ENCODE measurements at places on chromosomes 12 and 14.

GRCh38 chr12:120474616-120474960, 5.0 kb upstream of the SRSF9 start:
- H3K4me1 ChIP-seq, result peaks cover 40% of the 10 kb centered on the region
- DNase-seq, result no peak
- H3K36me3 ChIP-seq, result peaks cover 11% of the 10 kb centered on the region
- H3K27ac ChIP-seq, result no peak overlapping the region
- H3K27me3 ChIP-seq, result no peaks in the 10 kb centered on the region
- H3K4me3 ChIP-seq, result no peak overlapping the region

GRCh38 chr14:59427653-59428580, 37.3 kb downstream of the GPR135 start:
- H3K36me3 ChIP-seq, result no peaks in the 10 kb centered on the region
- no peaks in the 10 kb centered on the region for H3K4me1 ChIP-seq
- no peak overlapping the region for H3K27ac ChIP-seq
- DNase-seq, result no peak
- H3K4me3 ChIP-seq, result no peak overlapping the region
- H3K27me3 ChIP-seq, result peaks cover 23% of the 10 kb centered on the region

GRCh38 chr12:78155546-78155945, 324.9 kb downstream of the NAV3 start:
- H3K4me1 ChIP-seq, result no peaks in the 10 kb centered on the region
- H3K36me3 ChIP-seq, result no peaks in the 10 kb centered on the region
- no peaks in the 10 kb centered on the region for H3K27me3 ChIP-seq
- H3K27ac ChIP-seq, result no peak overlapping the region
- no peak for DNase-seq

DNA sequence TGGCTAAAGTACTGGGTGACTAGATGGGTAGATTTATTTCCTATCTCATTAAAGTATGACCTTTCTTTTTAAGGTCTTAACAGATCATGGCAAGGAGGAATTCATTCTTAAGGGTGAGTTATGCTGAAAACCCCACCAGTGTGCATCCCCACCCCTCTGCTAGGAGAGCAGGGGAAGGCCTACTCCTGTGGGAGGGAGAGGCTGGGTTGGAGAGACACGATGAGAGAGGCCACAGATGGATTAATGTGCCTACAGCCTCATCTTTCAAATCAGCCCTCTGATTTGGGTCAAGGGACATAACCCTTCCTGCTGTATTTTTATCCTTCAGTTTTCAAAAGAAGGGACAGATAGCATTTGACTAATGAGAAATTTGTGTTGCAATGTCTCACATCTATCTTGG, 185.5 kb downstream of the SSPN start:
- H3K27me3 ChIP-seq, result no peaks in the 10 kb centered on the region
- no peak overlapping the region for H3K4me3 ChIP-seq
- no peak for DNase-seq
- H3K27ac ChIP-seq, result no peak overlapping the region

DNA sequence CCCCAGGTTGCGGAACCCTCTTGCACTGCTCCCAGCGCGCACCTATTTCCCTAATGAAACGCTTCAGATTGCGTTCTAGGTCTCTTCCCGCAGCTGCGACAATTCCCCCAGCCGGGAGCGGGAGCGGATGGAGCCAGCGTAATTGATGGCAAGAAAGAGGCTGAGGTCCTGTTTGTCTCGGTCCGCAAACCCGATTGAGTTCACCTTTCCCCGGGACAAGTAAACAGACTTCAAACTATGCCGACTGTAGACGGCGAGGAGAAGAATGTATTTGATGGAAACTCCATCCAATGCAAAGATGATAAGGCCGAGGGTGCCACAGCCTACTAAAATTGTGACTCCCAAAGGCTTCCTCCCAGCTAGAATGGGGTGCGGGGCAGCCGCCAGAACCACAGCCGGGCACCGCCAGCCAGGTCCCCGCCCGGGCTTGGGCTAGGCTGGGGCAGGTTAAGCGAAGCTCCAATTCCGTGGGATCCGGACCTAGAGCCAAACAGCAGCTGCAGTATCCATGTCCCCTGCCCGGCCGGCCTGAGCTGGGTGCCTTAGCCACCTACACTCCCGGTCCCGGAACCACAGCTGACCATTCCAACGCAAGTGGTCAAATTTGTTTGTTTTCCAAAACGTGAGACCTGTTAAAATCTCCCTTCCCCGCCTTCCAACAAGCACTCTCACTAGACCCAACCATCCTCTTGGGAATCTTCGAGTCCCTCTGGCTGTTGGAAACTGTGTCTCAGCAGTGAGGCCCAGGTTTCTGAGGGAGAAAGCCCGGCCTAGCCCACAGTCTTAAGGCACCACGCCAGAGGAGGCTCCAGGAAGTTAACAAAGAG, 5.5 kb downstream of the NKX2-1 start:
- H3K4me1 ChIP-seq, result peaks cover 2% of the 10 kb centered on the region
- H3K36me3 ChIP-seq, result no peaks in the 10 kb centered on the region
- peaks cover 79% of the 10 kb centered on the region for H3K27me3 ChIP-seq
- H3K4me3 ChIP-seq, result no peak overlapping the region
- no peak overlapping the region for H3K27ac ChIP-seq

DNA sequence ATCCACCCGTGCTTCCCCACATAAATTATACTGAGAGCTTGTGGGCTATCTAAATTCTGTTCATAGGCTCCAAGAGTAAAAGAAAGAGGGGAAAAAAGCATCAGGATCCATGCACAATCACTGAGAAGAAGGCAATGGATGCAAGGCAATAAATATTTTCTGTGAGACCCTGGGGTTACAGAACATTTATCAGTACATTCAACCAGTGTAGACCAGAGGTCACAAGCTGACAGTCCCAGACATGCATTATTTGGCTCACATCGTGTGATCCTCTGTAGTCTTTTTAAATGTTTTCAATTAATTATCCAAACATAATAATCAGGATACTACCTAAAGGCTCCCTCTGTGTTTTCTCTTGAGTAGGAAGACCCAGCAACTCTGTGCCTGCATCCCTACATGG, 267.9 kb upstream of the CAND1 start:
- H3K27ac ChIP-seq, result no peak overlapping the region
- no peak overlapping the region for H3K4me3 ChIP-seq
- no peaks in the 10 kb centered on the region for H3K4me1 ChIP-seq
- DNase-seq, result no peak
- H3K36me3 ChIP-seq, result no peaks in the 10 kb centered on the region

GRCh38 chr12:34335819-34336262, 313.5 kb downstream of the ALG10 start:
- H3K4me1 ChIP-seq, result peaks cover 3% of the 10 kb centered on the region
- H3K27ac ChIP-seq, result no peak overlapping the region
- no peaks in the 10 kb centered on the region for H3K27me3 ChIP-seq
- no peak overlapping the region for H3K4me3 ChIP-seq
